ENCODE measurements at places on chromosomes 4 and X.

DNA sequence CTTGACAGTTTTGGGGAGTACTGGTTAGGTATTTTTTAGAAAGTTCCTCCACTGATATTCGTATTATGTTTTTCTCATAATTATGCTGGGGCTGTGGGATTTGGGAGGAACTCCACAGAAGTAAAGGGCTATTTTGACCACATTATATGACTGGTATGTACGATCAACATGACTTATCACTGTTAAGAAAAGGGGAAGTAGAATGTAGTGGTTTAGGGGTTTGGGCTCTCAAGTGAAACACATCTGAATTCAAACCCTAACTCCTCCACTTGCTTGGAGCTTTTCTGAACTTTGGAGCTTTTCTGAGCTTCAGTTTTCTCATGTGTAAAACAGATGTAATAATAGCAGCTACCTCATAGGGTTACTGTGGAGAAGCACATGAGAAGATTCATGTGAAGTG, 96.4 kb upstream of the C1GALT1C1 start:
- no peak overlapping the region for H3K4me3 ChIP-seq
- no peak for DNase-seq

DNA sequence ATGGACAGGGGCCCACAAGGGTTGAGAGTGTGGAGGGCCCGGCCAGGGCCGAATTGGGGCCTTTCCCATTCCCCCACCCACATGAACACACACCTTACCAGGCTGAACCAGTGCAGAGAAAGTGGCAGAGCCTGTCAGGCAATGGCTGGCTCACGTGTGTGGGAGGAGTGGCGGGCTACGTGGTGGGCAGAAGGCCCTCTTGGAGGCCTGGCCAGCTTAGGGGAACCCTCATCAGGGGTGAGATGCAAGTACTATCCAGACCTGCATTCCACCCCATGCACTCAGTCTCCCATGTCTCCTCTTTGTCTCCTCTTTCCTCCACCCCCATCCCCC, 965 bp downstream of the TCEAL4 start:
- H3K4me3 ChIP-seq, result peak overlapping the region; percentile 79
- H3K4me1 ChIP-seq, result peaks cover 3% of the 10 kb centered on the region
- H3K36me3 ChIP-seq, result no peaks in the 10 kb centered on the region
- H3K27me3 ChIP-seq, result peaks cover 13% of the 10 kb centered on the region
- no peak overlapping the region for H3K27ac ChIP-seq
- no peak for DNase-seq

GRCh38 chr4:6487466-6487865, 15.1 kb upstream of the PPP2R2C start:
- H3K4me1 ChIP-seq, result no peaks in the 10 kb centered on the region
- peaks cover 27% of the 10 kb centered on the region for H3K27me3 ChIP-seq
- no peak for DNase-seq
- H3K36me3 ChIP-seq, result no peaks in the 10 kb centered on the region
- H3K4me3 ChIP-seq, result no peak overlapping the region

DNA sequence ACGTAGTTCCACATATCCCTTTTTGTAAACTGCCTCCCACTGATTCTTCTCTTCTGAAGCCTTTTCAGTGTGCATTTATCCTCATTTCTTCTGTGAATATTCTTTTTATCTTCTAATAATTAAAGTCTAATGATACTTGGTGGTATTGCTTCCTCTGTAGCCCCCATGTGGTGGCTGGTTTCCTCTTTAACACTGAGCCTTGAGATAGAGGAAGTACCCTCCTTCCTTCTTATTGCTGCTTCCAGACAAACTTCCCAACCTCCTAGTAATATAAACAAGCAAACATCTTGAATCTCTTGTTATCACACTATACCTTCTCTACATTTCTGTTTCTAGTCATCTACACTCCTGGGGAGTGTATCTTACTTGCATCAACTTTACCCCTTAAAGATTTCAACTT, 310.5 kb upstream of the GIMD1 start:
- no peak for DNase-seq
- H3K4me1 ChIP-seq, result no peaks in the 10 kb centered on the region
- no peak overlapping the region for H3K27ac ChIP-seq
- H3K4me3 ChIP-seq, result no peak overlapping the region

DNA sequence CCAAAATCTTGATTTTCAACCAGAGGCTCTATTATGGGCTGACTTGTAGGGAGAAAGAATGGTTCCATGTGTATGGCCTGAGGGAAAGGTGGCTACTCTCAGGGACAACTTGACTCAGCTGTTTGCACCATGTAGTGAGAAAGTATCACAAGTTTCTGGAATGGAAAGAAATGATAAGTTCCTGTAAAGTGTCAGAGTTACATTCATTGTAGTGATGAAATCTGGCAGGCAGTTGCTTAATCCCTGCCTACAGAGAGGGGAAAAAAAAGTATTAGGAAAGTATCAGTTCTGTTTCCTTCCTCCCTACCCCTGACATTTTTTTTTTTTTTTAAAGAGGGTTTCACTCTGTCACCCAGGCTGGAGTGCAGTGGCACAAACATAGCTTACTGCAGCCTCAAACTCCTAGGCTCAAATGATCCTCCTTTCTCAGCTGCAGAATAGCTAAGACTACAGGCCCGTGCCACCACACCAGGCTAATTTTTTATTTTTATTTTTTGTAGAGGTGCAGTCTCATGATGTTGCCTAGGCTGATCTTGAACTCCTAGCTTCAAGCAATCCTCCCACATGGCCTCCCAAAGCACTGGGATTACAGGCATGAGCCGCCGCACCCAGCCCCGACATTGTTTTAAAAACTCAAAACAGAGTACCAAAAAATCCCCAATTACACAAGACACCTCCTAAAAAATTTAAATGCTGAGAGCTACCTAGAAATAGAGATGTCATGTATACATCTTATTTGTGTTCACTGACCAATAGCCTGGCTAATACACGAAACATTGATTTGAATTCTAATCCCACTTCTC, 4.8 kb upstream of the FBXL5 start:
- no peak overlapping the region for H3K4me3 ChIP-seq
- no peak for DNase-seq
- peaks cover 23% of the 10 kb centered on the region for H3K4me1 ChIP-seq

- no peaks in the 10 kb centered on the region for H3K4me1 ChIP-seq
- H3K27ac ChIP-seq, result no peak overlapping the region
- H3K27me3 ChIP-seq, result no peaks in the 10 kb centered on the region
- no peak for DNase-seq
- H3K4me3 ChIP-seq, result no peak overlapping the region
These were observed 106.0 kb downstream of the TMEM144 start for GRCh38 chr4:158316264-158316663.

GRCh38 chr4:32768664-32769389, 2048.7 kb downstream of the PCDH7 start:
- no peaks in the 10 kb centered on the region for H3K27me3 ChIP-seq
- DNase-seq, result no peak
- H3K4me1 ChIP-seq, result no peaks in the 10 kb centered on the region
- no peak overlapping the region for H3K4me3 ChIP-seq
- no peak overlapping the region for H3K27ac ChIP-seq
- no peaks in the 10 kb centered on the region for H3K36me3 ChIP-seq

- H3K27me3 ChIP-seq, result no peaks in the 10 kb centered on the region
- H3K27ac ChIP-seq, result no peak overlapping the region
- no peak for DNase-seq
- no peaks in the 10 kb centered on the region for H3K4me1 ChIP-seq
- no peaks in the 10 kb centered on the region for H3K36me3 ChIP-seq
- no peak overlapping the region for H3K4me3 ChIP-seq
These were observed 631.6 kb downstream of the TECRL start for GRCh38 chr4:63777601-63778000.

DNA sequence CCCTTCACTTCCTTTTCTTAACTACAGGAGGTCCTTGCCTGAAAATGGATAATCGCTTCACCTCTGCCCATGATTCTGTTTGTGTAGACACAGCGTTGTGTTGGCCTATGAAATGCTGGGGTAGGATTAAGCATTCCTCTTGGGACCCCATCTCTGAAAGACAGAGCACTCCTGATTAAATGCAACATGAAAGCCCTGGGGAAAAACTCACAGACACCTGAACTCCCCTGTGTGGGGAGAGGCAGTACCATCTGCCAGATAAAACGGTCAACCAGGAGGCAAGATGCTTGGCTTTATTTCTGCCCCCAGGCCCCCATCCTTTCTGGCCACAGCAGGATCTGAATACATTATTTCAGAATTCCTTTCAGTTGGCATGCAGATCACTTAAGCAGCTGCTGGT, 1.9 kb downstream of the LGI2 start:
- no peak overlapping the region for H3K27ac ChIP-seq
- peaks cover 65% of the 10 kb centered on the region for H3K27me3 ChIP-seq
- H3K36me3 ChIP-seq, result no peaks in the 10 kb centered on the region
- no peaks in the 10 kb centered on the region for H3K4me1 ChIP-seq
- DNase-seq, result no peak

DNA sequence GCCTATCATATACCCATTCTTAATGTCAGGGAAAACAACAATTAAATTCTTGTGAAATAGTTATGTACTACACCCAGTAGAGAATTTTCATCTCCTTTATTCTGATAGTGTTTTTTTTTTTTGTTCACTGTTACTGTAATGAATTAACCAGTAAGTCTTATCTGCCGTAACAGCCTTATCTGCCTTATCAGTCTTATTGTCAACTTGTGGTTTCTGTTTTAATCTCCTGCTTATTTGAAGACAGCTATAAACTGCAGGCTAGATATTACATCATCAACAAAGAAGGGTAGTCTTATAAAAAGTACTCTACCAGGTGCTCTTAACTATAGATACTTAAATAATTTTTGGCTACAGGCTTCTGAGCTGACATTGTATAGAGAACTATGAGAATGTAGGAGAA, 79.5 kb downstream of the MAGEB5 start:
- no peaks in the 10 kb centered on the region for H3K27me3 ChIP-seq
- H3K4me1 ChIP-seq, result no peaks in the 10 kb centered on the region
- H3K36me3 ChIP-seq, result no peaks in the 10 kb centered on the region
- no peak overlapping the region for H3K4me3 ChIP-seq

GRCh38 chrX:144722307-144722706, 525.0 kb upstream of the SPANXN1 start:
- no peaks in the 10 kb centered on the region for H3K4me1 ChIP-seq
- no peaks in the 10 kb centered on the region for H3K36me3 ChIP-seq
- H3K27ac ChIP-seq, result no peak overlapping the region
- H3K27me3 ChIP-seq, result no peaks in the 10 kb centered on the region
- no peak for DNase-seq
